ENCODE measurements at places on chromosomes 16 and 17.

GRCh38 chr17:58323366-58324055, 5.1 kb downstream of the TSPOAP1 start:
- DNase-seq: no peak

DNA sequence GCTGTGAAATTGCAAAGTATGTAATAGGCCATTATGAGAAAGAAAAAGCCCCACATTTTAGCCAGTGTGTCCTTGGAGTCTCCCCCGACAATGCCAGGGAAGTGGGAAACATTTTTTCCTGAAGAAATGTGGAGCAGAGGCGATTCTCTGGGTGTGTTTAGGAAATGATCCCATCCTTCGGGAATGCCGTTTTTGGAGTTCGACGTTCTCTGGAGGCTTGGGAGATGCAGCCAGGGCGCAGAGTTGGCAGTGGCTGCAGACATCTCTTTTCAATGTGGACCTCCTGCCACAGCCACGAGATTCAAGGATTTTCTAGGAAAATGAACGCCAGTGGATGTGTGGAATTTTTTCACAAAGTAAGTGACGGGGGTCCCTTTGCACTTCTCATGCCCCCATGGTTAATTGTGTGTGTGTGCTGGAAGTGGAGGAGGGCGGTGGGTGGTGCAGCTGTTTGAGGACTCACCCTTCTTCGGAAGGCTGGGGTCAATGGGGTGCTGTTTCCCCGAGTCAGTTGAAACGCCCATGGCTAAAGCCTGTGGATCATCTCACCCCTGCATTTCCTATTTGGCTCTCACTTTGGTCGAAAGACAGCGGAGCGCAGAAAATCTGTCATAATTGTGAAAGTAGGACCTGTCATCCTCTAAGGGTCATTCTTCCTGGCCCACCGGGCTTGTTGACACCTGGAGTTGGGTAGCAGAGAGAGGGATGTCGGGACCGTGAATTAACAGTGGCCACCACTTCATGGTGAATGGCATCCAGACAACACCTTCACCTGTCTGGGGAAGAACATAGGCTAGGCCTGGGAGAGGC, 73.2 kb downstream of the CMIP start:
- DNase-seq: no peak

GRCh38 chr16:13940397-13940933, 20.5 kb downstream of the ERCC4 start:
- DNase-seq: no peak

DNA sequence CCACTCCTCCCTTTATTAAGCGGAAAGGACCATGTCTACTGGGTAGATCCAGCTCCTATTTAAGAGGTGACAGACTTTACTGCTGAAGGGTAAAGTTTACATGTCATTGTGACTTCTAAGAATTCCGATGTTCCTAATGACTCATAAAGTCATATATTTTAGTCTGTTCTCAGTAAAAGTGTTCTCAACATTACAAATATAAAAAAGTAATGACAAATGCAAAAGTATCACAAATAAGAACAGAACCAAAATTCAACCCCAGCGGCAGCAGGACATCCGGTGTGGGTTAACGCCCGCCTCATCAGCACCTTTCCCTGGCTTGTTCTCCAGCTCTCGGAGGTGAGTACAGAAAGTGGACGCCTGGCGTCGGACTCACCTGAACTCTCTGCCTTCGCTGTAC, 6.8 kb downstream of the AXIN1 start:
- DNase-seq: no peak

DNA sequence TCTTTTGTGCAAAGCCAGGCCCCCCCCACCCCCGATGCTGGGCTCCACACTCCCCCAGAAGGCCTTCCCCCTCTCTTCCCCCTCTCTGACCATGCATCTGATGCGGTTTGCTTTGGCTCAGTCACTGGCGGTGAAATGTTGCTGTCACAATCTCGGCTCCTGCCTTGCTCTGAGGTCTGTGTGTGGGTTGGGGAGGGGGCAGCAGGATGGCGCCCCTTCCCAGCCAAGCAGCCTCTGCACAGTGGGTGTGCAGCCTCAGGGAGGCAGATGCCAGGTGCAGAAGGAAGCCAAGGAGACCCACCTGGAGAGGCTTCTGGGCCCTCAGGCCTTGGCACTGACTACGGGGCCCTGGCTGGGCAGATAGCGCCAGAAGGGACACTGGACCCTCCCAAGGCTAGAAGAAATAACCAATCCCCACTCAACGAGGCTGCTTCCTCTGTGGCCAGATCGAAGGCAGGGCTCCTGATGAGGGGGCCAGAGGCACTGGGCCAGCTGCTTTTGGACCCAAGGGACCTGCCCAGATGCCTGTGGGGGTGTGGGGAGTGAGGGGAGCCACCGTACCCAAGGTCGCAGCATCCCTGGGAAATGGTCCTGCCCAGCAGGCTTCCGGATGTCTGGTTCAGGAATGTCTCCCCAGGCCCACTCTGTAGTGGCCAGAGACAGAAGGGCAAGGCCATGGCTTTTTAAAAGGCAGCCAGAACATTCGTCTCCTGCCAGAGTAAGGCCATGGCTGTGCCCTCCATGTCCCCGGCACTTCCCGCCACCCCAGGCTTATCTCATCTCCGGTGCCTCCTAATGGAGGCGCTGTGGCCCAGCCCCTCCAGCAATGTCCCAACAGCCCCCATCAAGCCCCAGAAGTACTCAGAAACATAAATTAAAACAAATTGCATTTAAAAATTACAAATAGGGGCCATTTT, 43.4 kb upstream of the SLC38A10 start:
- DNase-seq: no peak

All from NCI-H2171 (cell line).